ENCODE measurements at places on chromosomes 4 and X.

- DNase-seq: no peak
These were observed 37.5 kb downstream of the CHRNA9 start for GRCh38 chr4:40372651-40373050.

- DNase-seq: no peak
These were observed at the start of gene FGD1 for GRCh38 chrX:54495814-54496516. Gene FGD1 (minus strand): TSS chrX:54496234. CDS start chrX:54495432, 802 bp downstream.

DNA sequence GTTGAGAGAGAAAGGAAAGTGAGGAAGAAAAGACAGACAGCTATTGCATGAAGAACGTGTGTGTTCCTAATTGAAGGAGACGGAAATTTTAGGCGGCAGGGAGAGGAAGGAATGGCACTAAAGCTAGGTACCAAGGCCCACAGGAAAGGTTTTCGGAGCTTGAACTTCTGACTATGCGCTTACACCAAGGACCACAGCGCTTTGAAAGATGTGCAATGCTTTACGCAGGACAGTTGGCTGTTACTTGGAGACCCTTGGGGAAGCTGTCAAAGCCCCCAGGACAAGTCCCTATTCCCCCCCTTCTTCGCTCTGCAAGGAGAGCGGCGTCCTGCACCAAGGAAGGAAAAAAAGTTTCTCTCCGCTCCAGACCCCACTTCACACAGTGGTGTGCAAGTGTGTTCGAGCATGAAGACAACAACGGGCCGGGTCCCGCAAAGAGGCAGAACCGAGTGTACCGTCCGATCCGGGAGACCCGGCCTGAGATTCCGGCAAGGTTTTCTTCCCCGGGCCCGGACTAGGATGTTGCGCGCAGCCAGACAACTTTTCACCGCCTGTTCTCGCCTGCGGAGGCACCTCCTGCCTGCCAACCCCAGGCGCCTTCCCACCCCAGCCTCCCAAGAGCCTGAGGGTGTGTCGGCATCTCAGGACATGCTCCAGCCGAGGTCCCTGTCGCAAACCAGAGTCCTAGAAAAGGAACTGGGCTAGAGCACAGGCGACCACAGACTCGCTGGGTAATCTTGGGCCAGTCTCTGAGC is 896 bp downstream of the KDR start:
- no peak for DNase-seq

- peak; percentile 27 for DNase-seq
These were observed 101.3 kb downstream of the TBL1X start for GRCh38 chrX:9566150-9566621.

- DNase-seq: no peak
These were observed 137.1 kb downstream of the PJA1 start for GRCh38 chrX:69028006-69028760.

GRCh38 chr4:147157860-147158701 is 212.4 kb upstream of the TTC29 start:
- DNase-seq: no peak

Measured in HS-27A (cell line).